ENCODE measurements at places on chromosomes 4 and X. TPM values are rescaled to one million over a fixed set of nuclear protein-coding genes. Genes with fewer than 3 reads are reported as not detected.

The IL1RAPL1 gene
- not detected for total RNA-seq

The DACH2 gene
- total RNA-seq, result not detected

The NIPAL1 gene
- 0.91 TPM for total RNA-seq

The IBSP gene
- total RNA-seq, result 0.19 TPM

The CXorf49 gene
- total RNA-seq, result not detected

The TRIM2 gene
- total RNA-seq, result 11.7 TPM

GRCh38 chr4:180823108-180823507 is 1420.1 kb upstream of the TENM3 start:
- H3K4me3 ChIP-seq, result no peak overlapping the region
- DNase-seq, result no peak
- no peaks in the 10 kb centered on the region for H3K27me3 ChIP-seq
- H3K27ac ChIP-seq, result no peak overlapping the region

DNA sequence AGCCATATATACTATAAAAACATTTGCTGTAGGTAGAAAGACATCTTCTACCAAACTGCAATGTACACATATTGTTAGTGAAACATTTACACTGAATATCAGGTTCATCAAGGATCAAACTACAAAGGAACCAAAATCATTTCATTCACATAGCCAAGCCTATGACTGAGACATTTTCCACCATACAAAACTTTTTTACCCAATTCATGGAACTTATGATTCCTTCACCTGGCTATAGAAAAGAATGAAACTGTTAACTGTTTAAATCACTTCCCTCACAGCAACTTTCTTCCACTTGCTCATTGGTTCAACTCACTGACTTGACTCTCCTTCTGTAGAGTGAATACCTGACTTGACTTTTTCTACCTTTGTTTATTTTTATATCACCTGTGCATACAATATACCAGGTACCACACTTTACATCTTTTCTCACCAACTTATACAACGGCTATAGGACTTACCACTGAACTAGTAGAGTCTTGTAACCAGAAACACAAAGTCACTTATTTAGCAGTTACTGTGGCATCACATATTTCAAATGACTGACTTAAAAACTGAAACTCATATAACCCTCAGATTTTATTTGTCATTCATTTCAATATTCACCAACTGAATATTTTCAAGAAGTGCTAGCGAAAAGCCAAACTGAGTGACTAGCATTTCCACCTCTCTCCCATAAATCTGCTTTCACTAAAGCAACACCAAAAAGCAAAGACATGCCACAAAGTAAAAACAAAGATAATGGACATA is 30.9 kb downstream of the CAMK2D start:
- no peak overlapping the region for H3K27ac ChIP-seq
- no peak overlapping the region for H3K4me3 ChIP-seq
- H3K36me3 ChIP-seq, result no peaks in the 10 kb centered on the region
- H3K27me3 ChIP-seq, result no peaks in the 10 kb centered on the region
- no peak for DNase-seq

GRCh38 chrX:2485789-2486345 is 14.9 kb downstream of the DHRSX start:
- peaks cover 57% of the 10 kb centered on the region for H3K36me3 ChIP-seq
- H3K27ac ChIP-seq, result no peak overlapping the region
- no peak overlapping the region for H3K4me3 ChIP-seq
- no peaks in the 10 kb centered on the region for H3K4me1 ChIP-seq

DNA sequence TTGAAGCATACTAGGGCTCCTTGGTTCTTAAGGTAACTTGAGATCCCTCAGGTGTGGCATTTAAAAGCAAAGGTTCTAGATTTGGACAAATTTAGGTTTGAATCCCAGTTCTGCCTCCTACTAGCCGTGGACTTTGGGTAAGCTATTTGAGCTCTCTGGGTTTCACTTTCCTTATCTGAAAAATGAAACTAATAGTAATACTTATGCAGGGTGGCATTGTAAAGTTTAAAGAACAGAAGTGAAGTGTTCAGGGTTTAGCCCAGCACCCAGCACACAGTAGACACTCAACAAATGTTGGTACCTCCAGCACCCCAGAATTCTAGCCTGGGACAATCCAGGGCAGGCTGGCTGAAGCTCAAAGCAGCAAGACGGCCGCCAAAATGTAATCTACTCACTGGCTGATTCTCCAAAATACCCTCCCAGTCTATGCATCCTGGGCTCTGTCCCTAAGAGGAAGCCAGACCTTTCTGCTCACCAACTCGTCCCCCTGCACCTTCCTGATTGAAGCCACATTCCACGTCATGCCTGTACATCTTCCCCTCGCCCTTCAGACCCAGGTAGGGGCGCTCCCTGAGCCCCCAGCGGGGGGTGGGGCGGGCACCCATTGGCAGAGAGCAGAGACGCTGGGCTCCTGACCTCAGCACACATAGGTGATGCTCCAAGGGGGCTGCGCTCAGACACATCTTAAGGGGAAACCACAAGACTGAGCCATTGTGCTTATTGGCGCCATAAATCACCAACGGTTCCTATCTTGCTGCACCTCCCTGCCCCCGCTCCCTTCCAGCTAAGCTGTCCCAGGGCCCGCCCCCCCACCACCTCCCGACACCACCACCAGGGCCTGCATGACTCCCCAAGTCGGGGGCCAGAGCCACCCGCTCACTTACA is 160.6 kb downstream of the BCOR start:
- no peaks in the 10 kb centered on the region for H3K27me3 ChIP-seq
- peak overlapping the region; percentile 15 for H3K4me3 ChIP-seq
- H3K36me3 ChIP-seq, result no peaks in the 10 kb centered on the region
- H3K4me1 ChIP-seq, result peaks cover 53% of the 10 kb centered on the region
- DNase-seq, result peak; percentile 37

- peak overlapping the region; percentile 62 for H3K27ac ChIP-seq
- H3K36me3 ChIP-seq, result peaks cover 8% of the 10 kb centered on the region
- H3K4me1 ChIP-seq, result peaks cover 27% of the 10 kb centered on the region
These were observed 15.4 kb downstream of the UTP3 start for GRCh38 chr4:70703619-70704214.

GRCh38 chr4:182507805-182508204 is 264.6 kb downstream of the TENM3 start:
- H3K27ac ChIP-seq, result no peak overlapping the region
- H3K27me3 ChIP-seq, result no peaks in the 10 kb centered on the region
- no peaks in the 10 kb centered on the region for H3K4me1 ChIP-seq
- DNase-seq, result no peak
- no peak overlapping the region for H3K4me3 ChIP-seq

DNA sequence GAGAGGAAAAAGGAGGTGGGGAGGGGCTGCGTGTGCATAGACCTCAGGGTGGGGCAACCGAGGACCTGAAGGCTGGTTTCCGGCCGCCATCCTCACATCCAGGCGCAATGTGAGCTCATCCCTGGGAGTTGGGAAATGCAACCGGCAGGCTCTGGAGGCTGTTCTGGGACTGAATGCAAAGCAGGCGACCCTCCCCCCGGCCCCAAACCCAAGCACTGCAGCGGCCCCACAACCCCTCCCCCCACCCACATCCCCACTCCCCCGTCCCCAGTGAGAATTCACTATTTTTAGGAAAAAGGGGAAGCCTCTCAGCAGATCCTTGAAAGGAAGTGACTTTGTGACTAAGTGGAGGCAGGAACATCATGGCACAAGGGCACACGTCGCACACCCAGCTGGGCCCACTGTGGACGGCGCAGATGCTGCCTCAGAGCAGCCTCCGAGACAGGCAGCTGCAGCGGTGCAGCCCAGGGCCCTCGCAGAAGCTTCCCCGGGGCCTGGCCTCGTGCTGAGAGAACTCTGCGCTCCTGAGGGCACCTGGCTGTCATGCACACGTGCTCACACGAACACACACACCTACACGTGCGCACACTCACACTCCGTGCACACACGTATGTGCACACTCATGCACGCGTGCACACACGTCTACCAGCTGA is 1.3 kb upstream of the PDE6B start:
- H3K36me3 ChIP-seq, result no peaks in the 10 kb centered on the region
- H3K4me1 ChIP-seq, result no peaks in the 10 kb centered on the region
- H3K27ac ChIP-seq, result no peak overlapping the region

DNA sequence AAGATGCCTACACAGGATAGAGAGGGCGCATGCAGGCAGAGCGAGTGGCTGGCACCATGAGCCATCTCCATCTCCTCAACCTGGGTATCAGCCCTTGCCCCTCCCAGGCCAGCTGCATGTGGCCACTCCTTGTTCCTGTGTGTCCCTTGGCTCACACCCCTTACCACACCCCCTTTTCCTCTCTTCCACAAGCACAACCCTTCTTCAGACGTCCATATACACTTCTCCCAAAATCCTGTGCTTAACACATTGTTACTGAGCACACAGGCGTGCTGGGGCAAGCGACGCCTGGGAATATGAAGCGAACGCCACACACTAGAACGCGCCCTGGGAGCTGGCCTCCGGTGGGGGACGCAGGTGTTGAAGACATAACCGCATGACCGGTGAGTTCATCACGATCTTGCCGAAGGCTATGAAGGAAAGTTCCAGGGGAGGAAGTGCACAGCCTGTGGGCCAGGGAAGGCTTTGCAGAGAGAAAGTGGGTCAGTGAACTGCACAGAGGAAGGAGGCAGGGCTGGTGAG is 19.1 kb upstream of the KIAA0232 start:
- DNase-seq, result no peak
- H3K36me3 ChIP-seq, result no peaks in the 10 kb centered on the region
- H3K4me3 ChIP-seq, result no peak overlapping the region
- H3K27me3 ChIP-seq, result no peaks in the 10 kb centered on the region
- H3K27ac ChIP-seq, result no peak overlapping the region
- H3K4me1 ChIP-seq, result no peaks in the 10 kb centered on the region

GRCh38 chr4:185941461-185941860 is 127.5 kb upstream of the TLR3 start:
- H3K4me3 ChIP-seq, result no peak overlapping the region
- DNase-seq, result no peak
- peaks cover 9% of the 10 kb centered on the region for H3K4me1 ChIP-seq

GRCh38 chr4:130675266-130675665 is 1579.3 kb downstream of the C4orf33 start:
- no peak for DNase-seq
- H3K4me3 ChIP-seq, result no peak overlapping the region
- H3K4me1 ChIP-seq, result no peaks in the 10 kb centered on the region
- H3K36me3 ChIP-seq, result no peaks in the 10 kb centered on the region
- no peaks in the 10 kb centered on the region for H3K27me3 ChIP-seq

DNA sequence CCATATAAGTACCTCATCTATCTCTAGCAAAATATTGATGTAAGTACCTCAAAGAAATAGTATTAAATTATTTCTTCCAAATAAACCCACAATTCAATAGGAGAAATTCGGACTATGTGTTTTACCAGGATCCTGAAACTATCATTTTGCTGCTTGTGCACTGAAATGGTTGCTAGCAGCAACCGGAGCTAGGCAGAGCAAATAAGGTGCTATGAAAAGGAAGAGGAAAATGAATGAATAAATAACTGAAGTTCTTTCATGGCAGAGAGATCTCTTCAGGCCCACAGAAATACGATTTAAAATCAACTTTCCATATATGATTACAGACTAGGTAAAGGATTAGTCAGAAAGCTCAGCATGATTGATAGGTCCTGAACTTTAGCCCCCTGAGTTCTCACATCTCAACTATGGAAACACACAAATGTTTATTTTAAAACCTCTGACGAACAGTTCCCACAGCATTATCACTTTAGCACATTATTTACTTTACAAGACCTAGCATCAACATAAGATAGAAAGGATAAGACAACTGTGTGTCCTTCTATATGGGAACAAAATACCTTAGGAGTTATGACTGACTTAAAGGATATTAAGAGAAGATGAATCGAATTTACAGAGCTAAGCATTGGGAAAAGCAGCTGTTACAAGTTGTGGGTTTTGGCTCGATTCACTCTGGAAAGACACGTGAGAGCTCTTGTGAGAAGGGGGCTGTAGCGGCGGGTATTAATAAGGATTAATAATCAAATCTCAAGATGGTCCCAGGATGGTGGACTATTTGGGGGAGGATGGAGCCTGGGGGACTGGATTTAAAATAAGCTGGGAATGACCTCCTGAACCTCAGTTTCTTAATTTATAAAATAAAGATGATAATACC is 104.3 kb downstream of the CORIN start:
- H3K36me3 ChIP-seq, result no peaks in the 10 kb centered on the region
- no peaks in the 10 kb centered on the region for H3K4me1 ChIP-seq
- DNase-seq, result no peak
- H3K27ac ChIP-seq, result no peak overlapping the region
- no peak overlapping the region for H3K4me3 ChIP-seq
- H3K27me3 ChIP-seq, result no peaks in the 10 kb centered on the region

- no peaks in the 10 kb centered on the region for H3K27me3 ChIP-seq
- H3K27ac ChIP-seq, result no peak overlapping the region
- no peak for DNase-seq
- H3K36me3 ChIP-seq, result no peaks in the 10 kb centered on the region
These were observed 155.5 kb downstream of the EMCN start for GRCh38 chr4:100362366-100362765.

GRCh38 chr4:139754938-139755337 is 89.3 kb downstream of the MGST2 start:
- no peak overlapping the region for H3K27ac ChIP-seq
- H3K4me3 ChIP-seq, result no peak overlapping the region
- H3K36me3 ChIP-seq, result no peaks in the 10 kb centered on the region
- no peak for DNase-seq
- H3K4me1 ChIP-seq, result no peaks in the 10 kb centered on the region
